NCI-H345 (cell line): ENCODE measurements at places on chromosomes 6 and 20.

DNA sequence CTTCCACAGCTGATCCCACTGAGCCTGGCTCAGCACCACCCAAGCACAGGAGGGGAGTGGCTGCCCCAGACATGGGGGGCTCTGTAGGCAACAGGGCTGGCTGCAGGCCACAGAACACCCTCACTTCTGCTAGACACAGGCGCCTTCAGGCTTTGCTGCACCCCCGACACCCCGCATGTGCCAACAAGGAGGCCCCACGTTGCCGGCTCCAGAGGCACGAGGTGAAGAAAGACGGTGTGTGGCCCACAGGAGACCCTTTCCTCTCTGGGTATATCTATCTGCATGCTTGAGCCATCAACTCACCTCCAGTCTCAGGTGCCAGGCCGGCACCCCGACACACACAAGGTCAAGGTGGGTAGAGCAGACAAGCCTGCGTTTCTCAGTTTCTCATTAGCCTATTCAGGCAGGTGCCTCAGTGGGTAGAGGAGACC is 158.3 kb downstream of the DLL1 start:
- DNase-seq = no peak

GRCh38 chr6:166563805-166564204 is 22.7 kb downstream of the RAMACL start:
- DNase-seq = no peak

GRCh38 chr6:170124836-170125235 is 166.0 kb downstream of the DLL1 start:
- DNase-seq = no peak

DNA sequence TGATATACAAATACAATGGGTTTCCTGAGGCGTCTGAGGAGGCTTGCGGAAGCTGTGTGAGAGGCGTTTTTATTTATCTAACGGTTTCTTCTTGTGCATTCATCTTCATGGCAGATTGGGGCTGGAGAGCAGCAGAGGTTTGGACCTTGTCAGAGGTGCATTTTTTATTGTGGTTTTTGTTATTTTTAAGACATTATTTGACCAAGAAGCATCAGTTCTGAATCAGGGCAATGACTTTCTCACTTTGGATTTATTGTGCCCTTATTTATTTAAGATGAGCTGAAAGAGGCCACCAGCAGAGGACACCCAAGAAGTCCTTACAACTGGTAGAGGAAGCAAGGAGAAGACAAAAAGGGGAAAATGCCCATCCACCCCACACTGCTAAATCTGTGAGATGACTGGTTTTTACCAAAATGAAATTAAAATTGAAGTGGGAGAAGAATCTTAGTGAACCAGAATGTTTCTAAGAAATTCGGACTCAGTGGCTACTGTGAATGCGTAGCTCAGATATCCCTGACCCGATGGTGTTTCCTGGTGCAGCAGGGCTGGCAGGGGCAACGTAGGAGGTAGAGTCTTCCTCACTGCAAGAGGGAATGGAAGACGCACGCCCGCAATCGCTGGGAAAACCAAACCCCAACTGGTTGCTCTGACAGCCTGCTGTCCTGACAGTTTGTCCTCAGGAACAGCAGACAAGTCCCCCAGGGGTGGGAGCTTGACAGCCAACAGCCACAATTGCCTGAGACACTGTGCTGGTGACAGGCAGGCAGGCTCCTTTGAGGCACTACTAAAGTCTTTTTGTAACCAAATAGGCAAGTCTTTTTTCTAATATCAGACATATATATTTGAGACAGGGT is 14.2 kb downstream of the PRR18 start:
- DNase-seq = no peak

GRCh38 chr6:5292154-5292553 is 30.8 kb downstream of the FARS2 start:
- no peak for DNase-seq

GRCh38 chr6:18327626-18328025 is 59.5 kb upstream of the RNF144B start:
- DNase-seq = peak; percentile 28

GRCh38 chr6:74289884-74290283 is 593.9 kb downstream of the CD109 start:
- DNase-seq = no peak

- DNase-seq = no peak
Measured at GRCh38 chr20:50610212-50610718, 81.1 kb downstream of the RIPOR3 start.

DNA sequence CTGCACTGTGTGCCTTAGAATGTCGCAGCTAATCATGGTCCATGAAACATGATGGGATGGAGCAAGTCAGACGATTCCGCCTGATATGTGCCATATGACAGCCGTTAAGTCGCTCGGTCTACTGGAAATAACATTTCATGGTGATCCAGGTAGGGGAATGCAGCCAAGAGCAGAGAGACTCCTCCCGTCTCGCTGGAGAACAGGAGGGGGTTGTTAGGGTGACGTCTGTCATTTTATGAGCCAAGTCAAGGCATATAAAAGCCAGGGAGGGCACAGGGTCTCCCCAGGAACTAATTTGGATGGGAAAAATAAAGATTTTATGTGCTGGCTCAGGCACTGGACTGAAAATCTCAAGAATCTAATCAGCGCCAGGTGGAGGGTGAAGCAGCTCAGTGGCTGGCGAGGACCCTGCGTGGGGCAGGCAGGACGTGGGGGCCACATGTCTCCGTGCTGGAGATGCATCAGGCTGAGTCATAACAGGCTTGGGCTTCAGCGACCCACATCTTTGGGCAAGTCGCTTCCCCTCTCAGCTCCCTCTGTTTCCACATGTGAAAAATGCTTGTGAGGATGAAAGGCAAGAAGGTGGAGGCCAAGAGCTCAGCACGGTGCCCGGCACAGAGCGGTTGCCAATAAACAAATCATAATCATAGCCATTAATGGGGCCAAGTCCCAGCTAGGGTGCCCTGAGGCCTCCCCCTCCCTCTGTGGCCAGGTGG is 234.6 kb downstream of the ANKRD60 start:
- DNase-seq = no peak

- DNase-seq = no peak
Measured at GRCh38 chr6:21138336-21139069, 455.0 kb upstream of the SOX4 start.

DNA sequence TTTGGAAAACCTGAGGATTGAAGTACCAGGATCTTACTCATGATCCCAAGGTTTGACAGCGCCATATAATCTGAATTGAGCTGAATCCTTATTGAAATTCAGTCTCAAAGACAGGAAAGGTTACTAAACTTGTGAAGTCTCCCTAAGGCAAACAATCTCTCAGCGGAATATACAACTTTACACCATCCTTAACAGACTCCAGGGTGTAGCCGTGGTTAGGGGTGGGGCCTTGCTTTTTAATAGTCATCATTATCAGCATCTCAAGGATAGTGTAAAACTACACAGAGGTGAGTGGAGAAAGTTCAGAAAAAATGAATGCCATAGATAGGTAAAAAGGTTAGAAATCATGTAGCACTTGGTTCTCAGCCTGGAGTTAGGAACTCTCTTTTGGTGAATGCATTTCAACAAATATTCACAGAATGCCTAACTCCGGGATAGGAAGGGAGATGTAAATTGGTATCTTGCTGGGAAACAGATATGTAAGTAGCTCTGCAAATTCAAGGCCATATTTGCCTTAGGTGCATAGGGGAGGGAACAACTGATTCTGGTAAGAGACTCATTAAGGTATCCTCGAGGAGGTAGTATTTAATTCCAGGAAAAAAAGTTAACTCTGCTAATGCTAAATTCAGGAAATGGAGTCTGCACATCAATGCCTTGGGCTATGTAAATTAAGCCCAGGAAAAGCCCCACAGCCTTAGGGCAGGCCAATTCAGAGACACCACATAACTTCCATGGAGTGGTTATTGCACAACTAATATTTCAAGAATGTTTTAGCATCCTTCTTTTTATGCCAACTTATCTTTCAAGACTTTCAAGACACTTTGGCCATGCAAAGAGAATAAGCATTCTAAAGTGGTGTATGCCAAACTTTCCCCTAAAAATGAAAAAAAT is 61.6 kb downstream of the SNAP25 start:
- no peak for DNase-seq

- DNase-seq = no peak
Measured at GRCh38 chr20:17518339-17519052, 12.7 kb downstream of the BFSP1 start.

GRCh38 chr20:14062786-14063185 is 67.5 kb downstream of the MACROD2 start:
- DNase-seq = no peak

DNA sequence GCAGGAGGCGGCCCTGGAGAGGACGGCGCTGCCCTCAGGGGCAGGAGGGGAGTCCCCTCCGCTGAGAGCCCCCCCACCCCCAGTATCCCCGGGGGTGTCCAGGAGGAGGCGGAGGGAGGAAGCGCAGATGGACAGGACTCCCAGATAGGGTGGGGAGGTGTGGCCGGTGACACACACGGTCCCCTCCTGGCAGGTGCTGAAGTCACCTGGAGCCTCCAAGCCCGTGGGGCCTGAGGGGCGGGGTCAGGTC is 1.4 kb downstream of the STMN3 start:
- peak; percentile 44 for DNase-seq

- no peak for DNase-seq
Measured at GRCh38 chr6:149227796-149228195, 89.7 kb upstream of the TAB2 start.

DNA sequence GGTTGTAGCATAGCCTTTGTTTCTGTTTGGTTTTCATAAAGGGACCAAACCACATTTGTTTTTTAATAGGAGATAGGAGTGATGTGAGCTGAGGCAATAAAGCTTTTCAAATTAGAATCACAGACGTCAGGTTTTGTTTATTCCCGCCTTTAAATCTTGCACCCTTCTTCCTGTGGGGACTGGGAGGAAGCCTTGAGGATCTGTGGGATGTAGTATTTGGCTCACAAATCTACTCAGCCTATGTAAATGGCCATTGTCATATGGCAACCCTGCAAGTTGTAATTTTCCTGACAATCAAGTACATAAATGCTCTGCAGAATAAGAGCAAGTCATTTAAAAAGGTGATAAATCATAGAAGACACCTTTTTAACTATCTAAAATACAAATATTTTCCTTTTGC is 110.4 kb downstream of the ADGRG6 start:
- no peak for DNase-seq

DNA sequence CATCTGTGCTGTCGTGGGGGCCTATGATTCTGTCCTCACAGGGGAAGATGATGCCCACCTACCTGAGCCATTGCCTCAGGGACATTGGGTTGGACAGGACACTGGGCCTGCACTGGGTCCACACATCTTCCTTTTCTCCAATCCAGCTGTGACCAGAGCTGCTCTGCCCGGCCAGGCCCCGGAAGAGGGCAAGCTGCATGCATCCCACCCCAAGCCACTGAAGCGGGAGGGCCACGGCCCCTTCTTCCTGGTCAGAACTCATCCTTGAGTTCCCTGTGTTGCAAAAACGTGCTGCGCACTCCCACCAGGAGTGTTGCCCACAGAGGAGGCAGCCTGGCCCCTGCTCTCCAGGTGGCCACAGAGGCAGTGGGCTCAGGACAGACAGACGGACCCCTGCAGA is 38.2 kb downstream of the SPDEF start:
- DNase-seq = no peak

DNA sequence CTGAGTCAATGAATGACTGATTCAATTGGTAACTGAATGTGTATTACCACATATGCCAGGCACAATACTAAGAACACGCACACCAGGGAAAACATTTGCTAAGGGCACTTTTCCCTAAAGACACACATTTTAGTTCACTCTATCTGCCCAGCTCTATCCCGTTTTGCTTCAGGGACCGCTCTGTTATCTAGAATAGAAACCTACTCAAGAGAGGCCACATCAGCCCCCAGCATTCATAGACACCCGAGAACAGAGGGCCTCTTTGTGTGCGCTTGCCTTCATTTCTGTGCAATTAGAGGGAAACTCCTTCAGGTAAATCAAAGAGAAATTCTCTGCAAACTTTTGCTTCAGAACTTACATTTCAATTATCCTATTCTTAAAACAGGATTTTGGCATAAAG is 50.3 kb downstream of the DZANK1 start:
- no peak for DNase-seq

DNA sequence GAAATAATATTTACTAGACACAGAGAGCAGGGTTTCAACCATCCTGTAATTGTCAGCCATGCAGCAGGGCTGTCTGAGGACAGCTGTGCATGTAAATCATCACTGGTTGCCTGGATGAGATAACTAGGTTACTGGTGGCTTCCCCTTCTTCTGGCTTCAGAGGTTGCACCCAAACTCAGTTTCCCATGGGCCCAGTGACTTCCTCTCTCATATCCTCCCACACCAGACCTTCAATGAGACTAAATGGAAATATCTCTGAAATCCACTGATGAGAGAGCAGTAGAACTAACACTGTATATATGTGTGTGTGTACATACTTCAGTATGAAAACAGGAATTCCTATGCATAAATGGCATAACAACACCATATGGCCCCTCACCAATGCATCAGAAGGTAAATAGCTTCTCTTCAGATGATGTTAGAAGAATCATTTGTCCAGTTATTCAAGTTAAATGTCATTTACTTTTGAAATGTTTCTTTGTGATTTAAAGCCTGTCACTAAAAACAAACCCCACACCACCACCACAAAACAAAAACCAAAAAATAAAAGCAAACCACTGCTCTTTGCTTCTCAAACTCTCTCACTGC is 51.0 kb upstream of the IL20RA start:
- DNase-seq = no peak

GRCh38 chr20:38286586-38287531 is 17.1 kb upstream of the BPI start:
- no peak for DNase-seq

- DNase-seq = peak; percentile 76
Measured at GRCh38 chr6:50791900-50792508, 26.7 kb upstream of the TFAP2B start.

GRCh38 chr6:10723567-10723881 is 654 bp downstream of the TMEM14C start:
- DNase-seq = no peak

DNA sequence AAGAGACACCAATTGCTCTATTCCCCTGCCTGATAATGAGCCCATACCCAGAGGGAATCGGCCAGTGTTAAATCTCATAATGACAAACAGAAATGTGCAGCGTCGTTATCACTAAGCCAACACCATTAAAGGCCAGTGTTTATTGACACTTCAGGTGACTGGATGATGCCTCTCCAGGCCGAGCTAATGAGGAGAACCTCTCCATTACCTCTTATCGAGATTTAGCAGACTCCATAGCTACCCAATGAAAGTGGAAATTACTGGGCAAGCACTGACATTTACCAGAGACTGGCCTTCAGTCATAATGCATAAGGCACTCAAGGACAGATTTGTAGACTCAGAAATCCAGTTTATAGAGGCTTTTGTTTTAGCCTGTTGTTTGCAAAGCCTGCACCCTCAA is 669.5 kb downstream of the MAFB start:
- peak; percentile 27 for DNase-seq

DNA sequence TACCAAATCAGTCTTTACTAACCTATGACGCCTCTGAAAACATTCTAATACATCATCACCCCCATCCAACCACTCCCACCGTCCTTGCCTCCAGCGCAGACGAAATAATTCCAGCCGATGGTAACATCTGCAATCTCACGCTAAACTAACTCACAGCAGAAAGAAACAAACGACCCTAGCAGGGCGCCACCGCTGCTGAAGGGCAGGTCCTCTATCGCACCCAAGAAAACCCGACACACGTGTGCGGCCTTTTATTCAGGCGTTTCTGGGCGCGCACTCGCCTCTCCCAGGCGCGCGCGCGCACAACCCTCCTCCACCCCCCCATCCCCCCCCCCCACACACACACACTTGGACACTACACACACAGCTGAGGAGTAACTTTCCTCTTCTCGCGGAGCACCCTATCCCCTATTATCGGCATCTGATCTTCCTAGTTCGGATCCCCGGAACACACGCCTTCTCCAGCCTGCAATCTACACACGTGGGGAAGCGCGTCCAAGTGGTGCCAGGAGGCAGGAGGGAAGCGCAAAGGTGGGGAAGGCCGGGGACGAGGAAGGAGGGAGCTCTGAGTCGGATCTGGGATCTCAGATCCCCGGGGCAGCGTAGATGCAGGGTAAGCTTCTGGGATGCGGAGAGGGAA is 1.4 kb downstream of the GFOD1 start:
- DNase-seq = peak; percentile 31
